Kidney (tissue), 22 donors: ENCODE measurements at places on chromosomes 6 and 20.

GRCh38 chr6:152353440-152353839, 283.7 kb downstream of the SYNE1 start:
- H3K4me3 ChIP-seq: no peak overlapping the region
- H3K36me3 ChIP-seq: peaks cover 10% of the 10 kb centered on the region
- H3K4me1 ChIP-seq: no peaks in the 10 kb centered on the region
- DNase-seq: no peak
- no peak overlapping the region for H3K27ac ChIP-seq

DNA sequence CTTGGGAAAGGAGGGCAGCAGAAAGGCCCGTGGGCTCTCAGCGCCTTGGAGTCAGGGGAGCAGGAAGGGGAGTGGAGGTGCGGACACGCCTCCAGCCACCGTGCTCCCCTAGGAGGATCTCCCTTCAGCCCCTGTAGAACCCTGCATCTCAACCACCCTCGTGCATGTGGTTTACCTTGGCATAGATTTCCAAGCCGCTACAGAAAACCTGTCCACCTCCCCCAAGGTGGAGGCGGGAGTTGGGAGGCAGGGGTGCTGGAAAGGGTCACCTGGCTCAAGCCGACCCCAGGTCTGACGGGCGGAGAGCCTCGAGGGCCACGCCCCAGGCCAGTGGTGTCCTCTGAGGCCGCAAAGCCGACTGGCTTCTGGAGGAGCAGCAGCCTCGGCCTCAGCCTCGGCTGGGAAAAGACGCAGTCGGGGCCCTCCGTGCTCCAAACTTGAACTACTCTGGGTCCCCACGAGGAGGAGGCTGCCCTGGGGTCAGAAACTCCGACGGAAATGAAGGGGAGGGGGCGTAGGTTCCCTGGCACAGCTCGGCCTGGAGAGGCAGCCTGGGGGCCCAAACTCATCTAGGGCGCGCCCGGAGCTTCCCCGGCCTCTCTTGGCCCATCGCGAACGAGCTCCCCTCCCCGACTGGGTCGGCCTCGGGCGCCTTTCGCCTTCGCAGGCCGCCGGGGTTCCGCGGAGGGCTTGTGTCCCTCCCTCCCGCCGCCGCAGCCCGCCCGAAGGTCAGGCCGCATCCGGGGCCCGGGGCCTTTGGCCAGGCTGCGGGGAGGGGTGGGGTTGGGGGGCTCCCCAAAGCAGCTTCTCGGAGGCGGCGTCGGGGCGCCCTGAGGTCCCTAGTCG, 6.3 kb upstream of the FOXF2 start:
- peaks cover 67% of the 10 kb centered on the region for H3K27me3 ChIP-seq
- H3K36me3 ChIP-seq: no peaks in the 10 kb centered on the region
- no peak overlapping the region for H3K27ac ChIP-seq
- H3K4me3 ChIP-seq: no peak overlapping the region

GRCh38 chr20:41505184-41505583, 113.0 kb downstream of the CHD6 start:
- DNase-seq: no peak
- H3K4me1 ChIP-seq: peaks cover 8% of the 10 kb centered on the region
- H3K36me3 ChIP-seq: peaks cover 2% of the 10 kb centered on the region
- H3K27me3 ChIP-seq: no peaks in the 10 kb centered on the region
- no peak overlapping the region for H3K4me3 ChIP-seq

- no peaks in the 10 kb centered on the region for H3K27me3 ChIP-seq
- no peak overlapping the region for H3K4me3 ChIP-seq
- no peak for DNase-seq
- no peaks in the 10 kb centered on the region for H3K4me1 ChIP-seq
- H3K27ac ChIP-seq: no peak overlapping the region
Measured at GRCh38 chr6:166545156-166546034, 41.1 kb downstream of the RAMACL start.

DNA sequence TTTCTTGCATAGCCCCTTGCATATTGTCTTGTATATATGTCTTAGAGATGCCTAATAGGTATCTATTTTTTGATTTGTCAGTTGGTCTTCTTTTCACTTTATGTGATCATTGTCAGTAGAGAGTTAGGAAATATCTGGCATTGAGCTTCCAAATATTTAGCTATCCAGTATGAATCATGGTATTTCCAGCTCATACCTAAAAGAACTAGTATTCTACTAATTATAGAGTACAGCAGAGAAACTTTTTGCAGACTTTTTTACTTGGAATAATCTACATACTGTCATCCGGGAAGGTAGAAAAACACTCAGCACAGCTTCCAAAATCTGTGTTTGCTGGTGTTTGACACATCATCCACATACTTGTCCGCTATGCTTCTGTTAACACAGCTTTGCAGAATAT, 156.4 kb upstream of the HTR1E start:
- no peak overlapping the region for H3K27ac ChIP-seq
- no peak overlapping the region for H3K4me3 ChIP-seq
- no peaks in the 10 kb centered on the region for H3K4me1 ChIP-seq
- DNase-seq: no peak

GRCh38 chr6:83867527-83868161, 8.2 kb downstream of the CYB5R4 start:
- no peaks in the 10 kb centered on the region for H3K4me1 ChIP-seq
- no peak overlapping the region for H3K4me3 ChIP-seq
- H3K27me3 ChIP-seq: no peaks in the 10 kb centered on the region
- H3K27ac ChIP-seq: no peak overlapping the region
